ENCODE measurements at places on chromosomes 16 and 17. TPM values are rescaled to one million over a fixed set of nuclear protein-coding genes. Genes with fewer than 3 reads are reported as not detected.

- no peak for DNase-seq
These were observed 2.3 kb downstream of the DPEP2NB start for GRCh38 chr16:68013440-68013839.

GRCh38 chr17:75403131-75403530 lies 2.3 kb downstream of the GRB2 start:
- DNase-seq: no peak

DNA sequence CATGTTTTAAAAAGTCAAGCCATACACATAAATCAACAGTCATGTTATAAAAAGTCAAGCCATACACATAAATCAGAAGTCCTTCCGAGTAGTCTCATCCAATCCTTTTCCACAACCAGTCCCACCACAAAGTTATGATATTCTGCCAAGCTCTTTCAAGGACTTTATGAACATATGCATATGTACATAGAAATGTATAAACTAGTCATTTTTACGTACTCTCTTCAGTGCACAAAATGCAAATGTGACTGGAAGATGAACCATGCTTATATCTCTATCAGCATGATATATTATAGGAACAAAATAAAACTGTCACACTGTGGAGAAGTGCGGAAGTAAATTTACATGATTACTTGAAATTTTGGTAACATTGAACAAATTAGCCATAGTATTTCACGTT lies 200.9 kb downstream of the CNTNAP4 start:
- no peak for DNase-seq

DNA sequence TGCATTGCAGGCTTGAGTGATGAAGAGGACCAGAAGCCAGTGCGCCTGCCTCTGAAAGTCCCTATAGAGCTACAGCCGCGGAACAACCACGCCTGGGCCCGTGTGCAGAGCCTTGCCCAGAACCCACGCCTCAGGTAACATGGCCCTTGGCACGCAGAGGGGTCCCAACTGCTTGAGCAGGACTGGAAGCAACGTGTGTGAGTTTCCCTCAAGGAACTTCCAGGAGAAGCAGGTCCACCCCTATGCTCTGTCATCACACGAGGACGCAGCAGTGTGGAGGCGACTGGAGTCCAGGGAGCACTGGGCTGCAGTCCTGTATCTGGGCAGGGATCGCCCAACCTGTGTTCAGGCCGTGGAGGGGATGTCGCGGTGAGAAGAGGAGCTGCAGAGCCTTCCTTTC lies 25.1 kb upstream of the JPT2 start:
- no peak for DNase-seq

DNA sequence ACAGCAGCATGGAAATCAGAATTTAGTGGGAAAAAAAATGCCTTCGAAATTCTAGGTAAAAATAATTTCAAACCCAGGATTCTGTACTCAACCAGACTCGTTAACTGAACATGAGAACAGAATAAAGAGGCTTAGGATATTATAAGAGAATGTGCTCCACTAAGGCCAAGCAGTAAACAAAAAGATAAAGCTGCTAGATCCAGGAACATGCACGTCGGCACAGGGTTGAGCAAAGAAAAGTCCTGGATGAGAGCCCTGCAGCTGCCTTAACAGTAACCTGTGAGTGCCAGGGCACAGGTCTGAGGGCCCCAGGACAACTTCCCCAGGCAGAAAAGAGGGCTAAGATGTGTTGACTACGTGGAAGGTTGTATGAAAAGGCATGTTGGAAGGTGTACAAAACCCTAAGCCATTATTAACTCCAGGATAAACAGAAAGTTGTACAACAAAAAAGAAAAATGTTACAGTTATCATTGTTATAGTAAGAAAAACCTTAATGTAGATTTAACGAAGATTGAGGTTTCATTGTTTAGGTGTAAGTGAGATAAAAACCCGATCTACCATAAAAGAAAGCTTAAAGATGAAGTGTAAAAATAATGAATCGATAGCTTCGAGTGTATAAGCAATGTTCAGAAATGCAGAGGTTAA lies 42.3 kb upstream of the RBFOX3 start:
- no peak for DNase-seq

- no peak for DNase-seq
These were observed 6.8 kb upstream of the SDR42E1 start for GRCh38 chr16:82017911-82018568.

GRCh38 chr17:3712811-3713463 lies 10.8 kb upstream of the HASPIN start:
- DNase-seq: no peak

GRCh38 chr17:17860766-17861107 lies 24.0 kb upstream of the SREBF1 start:
- DNase-seq: no peak

DNA sequence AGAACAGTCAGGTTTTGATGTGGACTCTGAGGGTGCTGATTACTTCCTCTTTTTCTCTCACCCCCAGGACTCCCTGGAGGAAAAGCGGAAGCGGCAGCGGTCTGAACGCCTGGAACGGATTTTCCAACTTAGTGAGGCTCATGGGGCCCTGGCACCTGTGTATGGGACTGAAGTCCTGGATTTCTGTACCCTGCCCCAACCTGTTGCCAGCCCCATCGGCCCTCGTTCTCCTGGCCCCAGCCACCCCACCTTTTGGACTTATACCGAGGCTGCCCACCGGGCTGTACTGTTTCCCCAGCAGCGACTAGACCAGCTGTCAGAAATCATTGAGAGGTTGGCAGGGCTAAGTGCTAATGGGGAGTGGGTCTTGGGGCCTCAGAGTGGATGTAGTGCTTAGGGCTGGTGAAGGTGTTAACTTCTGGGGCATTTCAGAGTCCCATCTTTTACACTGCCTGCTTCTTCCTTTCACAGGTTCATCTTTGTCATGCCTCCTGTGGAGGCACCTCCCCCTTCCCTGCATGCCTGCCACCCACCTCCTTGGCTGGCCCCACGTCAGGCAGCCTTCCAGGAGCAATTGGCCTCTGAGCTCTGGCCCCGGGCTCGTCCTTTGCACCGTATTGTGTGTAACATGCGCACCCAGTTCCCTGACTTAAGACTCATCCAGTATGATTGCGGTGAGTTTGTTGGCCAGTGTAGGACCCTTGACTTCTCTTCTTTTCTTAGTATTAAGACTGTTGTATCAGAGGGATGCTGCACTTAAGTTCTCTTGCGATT lies 19.1 kb upstream of the PHKG2 start:
- peak; percentile 46 for DNase-seq

GRCh38 chr17:75271955-75272847 lies 1.2 kb upstream of the MIF4GD start:
- DNase-seq: peak; percentile 83

DNA sequence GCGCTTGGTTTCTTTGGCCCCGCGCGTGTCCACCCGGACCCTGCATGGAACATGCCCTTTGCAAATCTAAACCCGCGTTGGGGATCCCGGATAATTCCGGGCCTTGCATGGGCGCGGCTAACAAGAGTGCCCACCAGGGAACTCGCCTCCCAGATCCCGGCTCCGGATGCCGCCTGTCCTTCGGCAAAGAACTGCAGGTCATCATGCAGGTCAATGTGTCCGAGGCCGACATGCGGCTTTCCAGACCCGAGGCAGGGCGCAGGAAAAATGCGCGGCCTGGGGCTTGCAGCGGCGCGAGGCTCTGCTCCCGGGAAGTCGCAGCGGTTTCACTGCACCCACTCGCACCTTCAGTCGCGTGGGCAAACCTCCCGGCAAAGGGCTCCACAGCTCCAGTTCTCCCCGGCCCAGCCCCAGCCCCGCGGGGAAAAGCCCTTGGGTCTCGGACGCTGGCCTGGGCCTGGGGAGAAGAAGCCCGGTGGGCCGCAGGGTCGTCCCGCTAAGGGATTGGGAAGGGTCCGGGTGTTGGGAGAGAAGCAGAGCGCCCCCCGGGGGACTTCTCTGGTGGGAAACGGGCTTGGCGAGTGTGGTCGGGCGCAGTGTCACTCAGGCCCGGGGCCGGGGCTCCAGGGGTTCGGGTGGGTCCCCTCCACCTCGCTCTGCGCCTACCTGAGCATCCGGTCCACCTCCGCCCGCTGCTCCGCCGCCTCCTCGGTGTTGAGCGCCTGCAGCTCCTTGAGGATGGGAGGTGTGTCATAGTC lies 805 bp downstream of the HNF1B start:
- no peak for DNase-seq

- DNase-seq: no peak
These were observed 1.4 kb upstream of the CTRB1 start for GRCh38 chr16:75217389-75217851.

DNA sequence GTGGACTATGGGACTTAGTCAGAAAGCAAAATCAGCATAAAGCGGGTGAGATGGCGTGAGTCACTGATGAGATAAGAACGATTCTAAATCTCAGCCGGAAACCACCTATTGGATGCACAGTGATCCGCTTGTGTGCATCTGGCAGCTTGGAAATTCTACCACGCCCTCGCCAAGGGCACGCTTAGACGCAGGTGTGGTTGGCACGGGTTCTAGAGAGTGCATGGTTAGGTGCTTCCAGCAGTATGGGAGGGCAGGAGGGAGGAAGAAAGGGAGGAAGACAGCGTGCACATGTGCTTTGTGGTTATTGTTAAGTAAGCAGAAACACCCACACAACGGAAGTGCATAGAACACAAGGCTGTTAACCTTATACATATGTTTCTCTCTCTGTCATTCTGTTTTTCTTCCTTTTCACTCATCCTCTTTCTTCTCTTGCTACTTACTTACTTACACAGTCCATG lies 374.0 kb upstream of the ASIC2 start:
- no peak for DNase-seq

GRCh38 chr17:61856035-61856434 lies 7.3 kb downstream of the BRIP1 start:
- no peak for DNase-seq

DNA sequence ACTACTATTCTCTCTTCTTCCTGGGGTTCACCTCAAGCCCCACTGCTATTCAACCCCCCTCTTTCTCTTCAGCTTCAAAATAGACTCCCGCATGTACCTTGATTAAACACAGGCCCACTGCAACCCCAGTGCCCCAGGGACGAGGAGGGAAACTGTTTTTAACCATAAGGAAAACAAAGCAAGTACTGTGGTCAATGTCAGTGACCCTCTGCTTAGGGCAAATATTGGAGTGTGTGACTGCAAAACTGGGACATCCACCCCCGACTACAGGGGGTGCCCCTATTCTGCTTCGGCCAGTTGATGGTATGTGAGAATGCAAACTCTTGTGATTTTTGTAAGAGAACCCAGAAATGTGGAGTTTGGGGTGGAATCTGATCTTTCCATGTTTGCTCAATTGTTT lies 9.5 kb upstream of the PNPO start:
- no peak for DNase-seq

GRCh38 chr16:79211586-79211985 lies 389.0 kb downstream of the MAF start:
- no peak for DNase-seq

DNA sequence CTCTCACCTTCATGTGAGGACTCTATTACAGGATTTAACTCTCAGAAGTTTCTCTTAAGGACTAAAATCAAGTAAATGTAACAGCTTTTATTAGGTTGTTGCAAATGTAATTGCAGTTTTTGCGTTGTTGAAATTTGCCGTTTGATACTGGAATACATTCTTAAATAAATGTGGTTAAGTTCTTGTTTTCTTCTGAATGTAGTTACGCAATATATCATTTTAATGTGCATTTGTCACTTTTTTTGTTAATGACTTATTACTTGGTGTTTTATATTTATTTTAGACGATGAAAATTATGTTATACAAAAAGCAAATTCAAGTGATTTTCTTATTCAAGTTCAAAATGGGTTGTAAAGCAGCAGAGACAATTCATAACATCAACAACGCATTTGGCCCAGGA lies 76.3 kb downstream of the TTC19 start:
- no peak for DNase-seq

GRCh38 chr17:74133740-74134139 lies 69.7 kb upstream of the RPL38 start:
- DNase-seq: no peak

GRCh38 chr16:57694725-57695679 lies at the start of gene DRC7:
Gene DRC7, plus strand, starts transcription at chr16:57694806. Its CDS starts 3,144 bp downstream, at chr16:57697950.
- DNase-seq: no peak

GRCh38 chr17:77496831-77497577 lies 356.2 kb downstream of the SEC14L1 start:
- DNase-seq: peak; percentile 27

- no peak for DNase-seq
These were observed 287.1 kb upstream of the DYNLRB2 start for GRCh38 chr16:80253741-80254140.

- peak; percentile 61 for DNase-seq
These were observed 41.8 kb downstream of the IL4R start for GRCh38 chr16:27355610-27356009.

DNA sequence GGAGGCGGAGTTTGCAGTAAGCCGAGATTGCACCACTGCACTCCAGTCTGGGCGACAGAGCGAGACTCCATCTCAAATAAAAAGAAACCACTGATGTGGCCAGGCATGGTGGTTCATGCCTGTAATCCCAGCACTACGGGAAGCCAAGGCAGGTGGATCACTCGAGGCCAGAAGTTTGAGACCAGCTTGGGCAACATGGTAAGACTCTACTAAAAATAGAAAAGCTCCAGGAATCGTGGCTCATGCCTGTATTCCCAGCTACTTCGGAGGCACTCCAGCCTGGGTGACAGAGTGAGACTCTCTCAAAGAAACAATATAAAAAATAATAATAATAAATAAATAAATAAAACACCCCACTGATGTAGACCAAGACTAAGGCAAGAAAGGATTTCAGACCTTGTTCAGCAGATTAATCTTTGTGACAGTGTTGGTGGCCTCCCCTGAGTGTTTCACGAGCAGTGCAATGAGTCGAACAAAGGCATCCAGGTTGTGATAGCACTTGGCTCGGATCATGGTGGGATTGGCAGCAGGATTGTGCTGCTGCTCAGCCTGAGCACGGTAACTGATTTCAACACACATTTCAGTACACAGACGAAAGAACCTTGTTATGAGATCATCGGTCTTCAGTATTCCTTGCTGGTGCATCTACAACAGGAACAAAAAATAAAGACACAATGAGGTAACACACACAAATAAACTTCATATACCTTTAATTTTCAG lies 18.6 kb downstream of the SETD6 start:
- DNase-seq: peak; percentile 50

- DNase-seq: no peak
These were observed 25.5 kb downstream of the GP2 start for GRCh38 chr16:20301840-20302239.

Gene QRICH2
- total RNA-seq: 2.7 TPM

Gene CHD9NB
- total RNA-seq: 0.97 TPM

Gene GLIS2
- 16.6 TPM for total RNA-seq

Gene SMTNL2
- 47.4 TPM for total RNA-seq

Gene SPATA22
- 0.50 TPM for total RNA-seq

Gene MT1F
- total RNA-seq: 3.0 TPM

Gene FOXN1
- total RNA-seq: not detected

Gene PRSS33
- total RNA-seq: not detected

Gene TPSAB1
- 4.3 TPM for total RNA-seq
